ENCODE measurements at places on chromosomes 13 and 19.

DNA sequence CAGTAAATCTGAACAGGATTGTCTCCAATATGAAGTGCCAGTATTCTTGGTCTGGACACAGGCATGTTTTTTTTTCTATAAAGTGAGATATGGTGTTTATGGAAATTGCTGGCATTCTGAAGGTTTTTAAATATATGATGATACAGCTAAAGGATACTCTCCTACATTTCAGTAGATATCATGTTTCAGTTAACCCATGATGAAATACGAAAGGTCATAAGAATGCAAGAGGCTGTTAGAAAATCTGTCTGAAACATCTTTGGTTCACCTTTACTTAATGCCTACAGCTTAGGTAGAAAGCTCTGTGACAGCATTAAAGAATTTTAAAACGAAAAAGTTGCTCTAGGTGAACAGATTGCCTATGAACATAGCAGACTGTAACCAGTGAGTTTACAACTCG, 9.1 kb downstream of the FRY start:
- DNase-seq: no peak

GRCh38 chr13:75352641-75353327, 129.2 kb downstream of the TBC1D4 start:
- no peak for DNase-seq

DNA sequence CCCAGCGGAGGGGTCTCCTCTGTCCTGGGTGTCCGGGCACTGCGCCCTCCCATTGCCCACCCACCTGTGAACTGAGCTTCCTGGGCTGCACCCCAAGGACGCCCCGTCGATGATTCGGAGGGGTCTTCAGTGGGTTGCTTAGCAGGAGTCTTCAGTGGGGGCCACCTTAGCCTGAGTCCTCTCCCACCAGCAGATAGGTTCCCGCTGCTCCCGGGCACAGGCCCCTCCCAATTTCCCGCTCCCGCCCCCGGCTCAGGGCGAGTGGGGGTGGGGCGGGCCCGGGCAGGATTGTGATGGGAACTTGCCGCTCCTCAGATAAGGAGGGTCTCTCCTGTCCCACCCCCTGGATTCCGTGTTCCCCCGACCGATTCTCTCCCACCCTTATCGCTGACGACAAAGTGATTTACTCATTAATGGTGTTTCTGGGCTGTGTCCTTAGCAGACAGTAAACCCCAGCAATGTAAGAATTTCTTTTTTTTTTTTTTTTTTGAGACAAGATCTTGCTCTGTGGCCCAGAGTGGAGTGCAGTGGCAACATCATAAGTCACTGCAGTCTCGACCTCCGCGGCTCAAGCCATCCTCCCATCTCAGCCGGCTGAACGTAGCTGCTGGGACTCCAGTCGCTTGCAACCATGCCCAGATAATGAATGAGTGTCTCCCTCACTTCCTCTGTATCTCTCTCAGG, 655 bp upstream of the S1PR5 start:
- no peak for DNase-seq

- DNase-seq: no peak
Observed at GRCh38 chr19:28358633-28359032, 854.3 kb downstream of the UQCRFS1 start.

DNA sequence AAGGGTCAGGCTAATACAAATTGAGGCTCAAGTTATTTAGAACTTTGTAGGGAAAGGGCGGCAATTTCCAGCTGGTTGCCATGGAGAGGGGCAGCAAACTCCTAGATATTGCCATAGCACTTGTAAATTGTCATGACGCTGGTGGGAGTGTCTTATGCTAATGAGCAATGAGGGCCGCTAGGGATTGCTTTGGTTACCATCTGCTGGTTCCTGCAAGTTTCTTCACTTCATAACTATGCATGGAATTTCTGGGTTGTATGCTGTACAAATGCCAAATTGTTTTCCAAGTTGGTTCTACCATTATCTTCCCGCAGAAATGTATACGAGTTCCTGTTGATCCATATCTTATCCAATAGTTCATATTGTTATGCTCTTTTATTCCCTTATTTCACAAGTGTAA, 1339.4 kb downstream of the EFNB2 start:
- no peak for DNase-seq

DNA sequence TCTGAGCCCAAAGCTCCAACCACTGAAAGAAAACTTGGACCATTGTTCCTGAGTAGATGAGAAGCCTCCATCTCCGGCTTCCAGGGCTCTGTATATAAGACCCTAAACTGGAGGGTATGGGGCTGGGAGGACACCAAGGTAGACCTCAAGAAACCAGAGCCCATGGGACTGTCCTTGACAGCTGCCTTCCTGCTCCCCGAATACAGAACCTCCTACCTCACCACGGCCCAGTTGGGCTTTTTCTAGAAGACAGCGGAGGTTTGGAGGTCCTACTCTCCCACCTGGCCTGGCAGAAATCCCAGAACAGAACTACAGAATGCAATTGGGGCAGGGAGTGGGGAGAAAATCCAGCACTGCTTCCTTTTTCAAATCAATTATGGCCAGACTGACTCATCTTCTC, 177.3 kb upstream of the ZNF507 start:
- DNase-seq: no peak

- no peak for DNase-seq
Observed at GRCh38 chr19:31432201-31432810, 83.1 kb upstream of the TSHZ3 start.

- no peak for DNase-seq
Observed at GRCh38 chr19:17681505-17682125, 6.5 kb downstream of the UNC13A start.

- DNase-seq: no peak
Observed at GRCh38 chr13:49641801-49642291, 13.5 kb downstream of the ARL11 start.

DNA sequence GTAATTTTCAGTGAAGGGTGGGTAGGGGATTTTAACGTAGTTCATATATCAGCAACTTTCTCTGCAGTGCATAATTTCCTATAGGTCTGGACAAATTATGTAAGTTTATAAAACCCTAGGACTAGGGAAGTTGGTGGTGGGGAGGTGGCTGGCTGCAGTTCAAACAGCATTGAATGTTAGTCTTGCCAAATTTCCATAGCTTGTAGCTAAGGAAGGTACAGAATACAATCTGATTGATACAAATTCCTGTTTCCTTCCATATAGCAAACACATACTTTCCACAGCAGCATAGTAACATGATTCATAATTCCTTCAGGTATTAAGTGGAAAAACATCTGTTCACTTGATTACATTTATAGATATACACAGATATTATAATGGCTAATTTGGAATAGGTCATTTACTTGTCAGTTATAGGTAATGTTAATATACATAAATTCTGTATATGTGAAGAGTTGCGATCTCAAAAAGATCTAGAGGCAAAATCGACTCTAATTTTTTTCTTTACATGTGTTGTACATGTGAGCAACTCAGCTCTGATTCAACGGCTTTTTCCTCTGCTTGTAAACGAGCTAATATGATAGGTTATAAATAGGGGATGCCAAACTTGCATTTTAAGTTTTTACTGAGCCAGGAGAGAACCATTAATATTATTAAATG, 233.4 kb upstream of the CSNK1A1L start:
- DNase-seq: no peak

DNA sequence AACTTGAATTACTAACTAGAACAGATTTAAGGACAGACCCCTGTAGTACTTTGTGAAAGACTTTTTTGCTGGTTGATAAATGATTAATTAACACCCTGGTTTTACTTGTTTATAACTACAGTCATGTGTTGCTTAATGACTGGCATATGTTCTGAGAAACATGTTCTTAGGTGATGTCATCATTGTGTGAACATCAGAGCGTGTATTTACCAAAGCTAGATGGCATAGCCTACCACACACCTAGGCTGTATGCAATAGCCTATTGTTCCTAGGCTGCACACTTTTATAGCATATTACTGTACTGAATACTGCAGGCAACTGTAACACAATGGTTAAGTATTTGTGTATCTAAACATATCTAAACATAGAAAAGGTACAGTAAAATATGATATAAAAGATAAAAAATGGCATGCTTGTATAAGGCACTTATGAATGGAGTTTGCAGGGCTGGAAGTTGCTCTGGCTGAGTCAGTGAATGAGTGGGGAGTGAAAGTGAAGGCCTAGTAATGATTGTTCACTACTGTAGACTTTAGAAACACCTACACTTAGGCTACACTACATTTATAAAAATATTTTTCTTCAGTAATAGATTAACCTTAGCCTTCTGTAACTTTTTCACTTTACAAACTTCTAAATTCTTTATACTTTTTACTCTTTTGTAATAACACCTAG, 260.3 kb downstream of the KCNRG start:
- DNase-seq: no peak

- no peak for DNase-seq
Observed at GRCh38 chr19:49512970-49513745, 697 bp downstream of the FCGRT start.

GRCh38 chr13:93637852-93638251, 411.2 kb downstream of the GPC6 start:
- DNase-seq: no peak

GRCh38 chr13:113637262-113638160, 20.5 kb downstream of the ATP4B start:
- DNase-seq: no peak

DNA sequence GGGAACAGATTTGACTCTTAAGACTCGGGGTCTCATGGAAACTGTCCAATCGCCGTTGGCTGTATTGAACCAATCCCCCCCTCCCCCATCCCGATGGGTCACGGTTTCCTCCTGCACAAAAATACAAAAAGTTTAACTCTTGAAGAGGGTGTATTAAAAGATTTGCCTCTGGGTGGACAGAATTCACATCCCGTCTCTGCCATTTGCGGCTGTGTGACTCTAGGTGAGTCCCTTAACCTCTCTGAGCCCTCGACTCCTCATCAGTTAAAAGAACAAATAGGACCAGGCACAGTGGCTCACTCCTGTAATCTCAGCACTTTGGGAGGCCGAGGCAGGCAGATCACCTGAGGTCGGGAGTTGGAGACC, 31.3 kb upstream of the FEM1A start:
- DNase-seq: no peak

- DNase-seq: no peak
Observed at GRCh38 chr13:99868767-99869166, 102.8 kb downstream of the ZIC5 start.

DNA sequence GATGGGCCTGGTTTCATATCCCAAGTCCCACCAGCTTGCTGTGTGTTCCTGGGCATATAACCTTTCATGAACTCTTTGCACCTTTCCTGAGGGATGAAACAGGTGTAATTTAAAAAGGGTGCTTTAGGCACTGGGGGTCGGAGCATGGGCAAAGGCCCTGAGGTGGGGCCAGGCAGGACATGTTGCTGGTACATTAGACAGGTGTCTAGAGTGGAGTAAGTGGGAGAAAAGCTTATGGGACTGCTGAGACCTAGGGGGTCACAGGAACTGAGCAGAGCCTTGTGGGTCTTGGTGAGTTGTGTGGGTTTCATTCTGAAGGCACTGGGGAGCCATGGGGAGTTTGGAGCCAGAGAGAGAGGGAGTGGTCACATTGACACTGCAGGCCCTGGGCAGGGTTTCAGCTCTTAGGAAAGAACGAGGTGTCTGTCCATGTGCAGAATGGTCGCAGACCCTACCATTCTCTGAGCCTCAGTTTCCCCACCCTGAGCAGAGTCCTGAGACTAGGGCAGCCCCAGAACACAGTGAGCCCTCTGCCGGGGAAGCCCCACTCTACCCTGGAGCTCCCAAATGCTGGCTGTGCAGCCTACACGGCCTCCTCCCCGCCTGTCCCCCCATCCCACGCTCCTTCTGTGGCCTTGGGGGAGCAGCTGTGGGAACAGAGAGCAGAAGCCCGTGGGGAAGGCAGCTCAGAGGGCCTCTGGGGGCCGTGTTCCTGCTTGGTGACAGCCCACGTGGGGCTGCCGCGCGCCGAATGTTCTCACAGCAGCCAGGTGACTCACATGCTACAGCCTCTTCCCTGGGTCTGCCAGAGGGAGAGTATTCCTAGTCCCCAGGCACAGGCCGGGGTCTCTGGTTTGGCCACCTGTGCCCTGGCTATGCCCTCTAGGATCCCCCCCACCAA, 7.3 kb upstream of the HOMER3 start:
- DNase-seq: no peak

GRCh38 chr13:97520866-97521265, 86.9 kb downstream of the RAP2A start:
- no peak for DNase-seq

- DNase-seq: no peak
Observed at GRCh38 chr19:52941941-52942385, 18.7 kb upstream of the ZNF888 start.

- no peak for DNase-seq
Observed at GRCh38 chr13:52737965-52738364, 1.7 kb downstream of the CNMD start.

GRCh38 chr19:27986299-27986698, 1226.7 kb downstream of the UQCRFS1 start:
- DNase-seq: no peak

GRCh38 chr19:46406976-46407375, 6.4 kb downstream of the CCDC8 start:
- no peak for DNase-seq

GRCh38 chr19:28838909-28839308, 374.0 kb downstream of the UQCRFS1 start:
- DNase-seq: no peak

DNA sequence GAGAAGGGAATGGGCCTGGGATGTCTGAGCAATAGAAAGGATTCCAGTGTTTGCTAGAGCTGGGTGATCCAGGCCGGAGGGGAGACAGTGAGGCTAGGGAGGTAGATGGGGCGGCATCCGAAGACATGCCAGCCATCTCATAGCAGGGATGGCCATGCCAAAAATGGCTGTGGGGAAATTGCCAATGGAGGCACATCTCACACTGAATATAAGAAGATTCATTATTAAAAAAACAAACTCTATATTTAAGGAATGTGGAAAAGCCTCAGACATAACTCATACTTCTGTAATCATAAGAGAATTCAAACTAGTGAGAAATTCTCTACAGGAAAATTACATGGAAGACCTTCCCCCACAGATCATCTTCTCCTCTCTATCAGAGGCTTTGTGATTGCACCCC, 289.2 kb downstream of the FGF9 start:
- no peak for DNase-seq

DNA sequence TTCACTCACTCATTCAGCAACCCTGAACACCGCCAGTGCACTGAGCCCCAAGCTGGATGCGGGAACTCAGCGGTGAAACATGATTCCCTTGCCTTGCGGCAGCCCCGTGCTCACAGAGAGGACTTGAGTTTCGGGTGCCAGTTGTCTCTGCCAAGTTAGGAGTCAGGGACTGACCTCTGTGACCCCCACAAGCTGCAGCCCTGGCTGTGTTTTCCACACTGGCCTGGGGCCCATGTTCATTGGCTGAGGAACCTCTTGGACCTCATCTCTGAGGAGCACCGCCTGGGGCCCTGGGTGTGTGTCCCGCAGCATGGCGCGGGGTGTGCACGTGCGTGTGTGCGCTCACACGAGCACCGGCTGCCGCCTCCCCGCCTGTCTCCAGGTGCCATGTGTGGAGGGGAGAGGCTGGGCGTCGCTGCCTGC, 31.0 kb downstream of the CAPN12 start:
- DNase-seq: no peak

GRCh38 chr19:44718441-44719261, 19.7 kb downstream of the CEACAM16 start:
- no peak for DNase-seq

- no peak for DNase-seq
Observed at GRCh38 chr13:98189841-98190505, 12.9 kb upstream of the RNF113B start.

Data from stimulated activated CD8-positive, alpha-beta memory T cell treated with anti-CD3 and anti-CD28 coated beads, Interleukin-4, amount 100 ng/mL, for 1 hour (primary cell).